ENCODE measurements at places on chromosomes 5 and 9.

DNA sequence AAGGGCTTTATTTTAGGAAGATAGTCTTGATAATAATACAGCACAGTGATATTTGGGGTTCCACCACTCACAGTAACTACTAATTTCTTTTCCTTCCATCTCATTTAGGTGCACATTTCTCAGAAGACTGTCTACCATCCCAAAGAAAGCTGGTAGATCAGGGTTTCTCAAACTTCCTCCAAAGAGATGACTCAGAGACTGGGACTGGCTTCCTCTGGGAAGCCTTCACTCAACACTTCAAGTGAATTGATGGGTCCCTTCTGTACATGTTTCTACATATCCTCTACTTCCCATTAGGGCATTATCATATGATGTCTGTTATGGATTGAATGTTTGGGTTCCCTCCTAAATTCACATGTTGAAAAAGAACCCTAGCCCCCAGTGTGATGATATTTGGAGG, 138.5 kb downstream of the SPOCK1 start:
- no peak for DNase-seq

GRCh38 chr9:109811876-109812275, 31.9 kb downstream of the PALM2AKAP2 start:
- DNase-seq = no peak

- DNase-seq = no peak
Measured at GRCh38 chr9:79362100-79363081, 209.4 kb upstream of the TLE4 start.

- DNase-seq = no peak
Measured at GRCh38 chr5:124980163-124980941, 233.9 kb upstream of the ZNF608 start.

DNA sequence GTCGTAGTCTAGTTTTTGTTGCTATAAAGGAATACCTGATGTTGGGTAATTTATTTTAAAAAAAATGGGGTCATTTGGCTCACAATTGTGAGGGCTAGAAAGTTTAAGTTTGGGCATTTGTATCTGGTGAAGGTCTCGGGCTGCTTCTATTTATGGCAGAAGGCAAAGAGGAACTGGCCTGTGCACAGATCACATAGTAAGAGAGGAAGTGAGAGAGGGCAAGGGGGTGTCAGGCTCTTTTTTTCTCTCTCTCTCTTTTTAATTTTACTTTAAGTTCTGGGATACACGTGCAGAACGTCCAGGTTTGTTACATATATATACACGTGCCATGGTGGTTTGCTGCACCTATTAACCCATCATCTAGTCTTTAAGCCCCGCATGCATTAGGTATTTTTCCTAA, 453.3 kb downstream of the DIRAS2 start:
- DNase-seq = no peak

DNA sequence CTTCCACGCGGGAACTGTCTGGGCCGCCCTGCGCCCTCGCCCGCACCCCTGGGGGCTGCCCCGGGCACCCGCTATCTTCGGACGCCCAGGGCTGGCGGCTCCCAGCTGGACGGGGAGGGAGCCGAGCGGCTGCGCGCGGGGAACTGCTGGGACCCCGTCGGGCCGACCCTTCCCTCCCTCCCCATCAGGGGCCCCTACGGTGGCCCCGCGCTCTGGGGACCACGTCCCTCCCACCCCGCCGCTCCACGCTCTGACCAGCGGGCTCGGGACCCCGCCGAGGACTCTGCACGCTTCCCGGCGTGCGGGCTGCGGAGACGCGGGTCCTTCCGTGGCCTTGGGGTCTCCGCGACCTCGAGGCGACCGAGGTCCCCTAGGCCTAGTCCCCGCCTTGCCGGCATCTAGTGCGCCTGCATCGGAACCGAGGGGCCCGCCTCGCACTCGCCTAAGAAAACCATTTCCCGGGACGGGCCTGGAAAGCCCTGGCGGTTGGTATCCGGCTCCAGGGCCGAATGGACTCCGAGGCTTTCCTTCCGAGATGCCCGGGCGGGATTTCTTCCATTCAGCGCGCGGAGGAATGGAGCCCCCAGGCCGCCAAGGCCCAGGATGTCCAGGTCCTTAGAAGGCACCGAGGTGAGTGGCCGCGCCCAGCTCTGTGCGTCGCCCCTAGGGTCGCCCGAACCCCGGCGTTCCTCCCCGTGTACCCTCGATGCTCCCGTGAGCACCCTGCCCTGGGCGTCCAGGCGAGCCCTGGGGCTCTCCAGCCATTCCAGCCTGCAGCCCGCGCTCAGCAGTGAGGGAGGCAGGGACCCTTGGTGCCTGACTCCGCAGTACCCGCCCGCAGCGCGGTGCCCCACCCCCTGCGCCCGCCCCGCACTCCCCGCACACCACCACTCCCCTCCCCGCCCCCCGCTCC, 705 bp upstream of the SLC6A3 start:
- no peak for DNase-seq

DNA sequence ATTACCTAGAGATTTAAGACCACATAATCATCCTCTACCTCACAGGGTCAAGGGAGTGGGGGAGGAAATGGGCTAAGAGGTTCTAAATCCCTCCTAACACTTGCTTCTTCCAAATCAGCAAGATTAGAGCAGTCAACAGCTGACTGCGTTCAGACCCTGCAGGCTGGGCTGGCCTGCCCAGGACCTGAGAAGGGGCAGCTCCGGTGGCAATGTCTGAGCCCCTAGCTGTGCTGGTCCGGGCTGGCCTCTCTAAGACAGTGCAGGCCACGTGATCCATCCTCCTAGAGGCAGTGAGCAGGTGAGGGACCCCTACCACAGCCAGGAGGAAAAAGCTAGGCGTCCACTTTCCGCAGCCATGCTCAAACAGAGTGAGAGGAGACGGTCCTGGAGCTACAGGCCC, at the start of gene KCNV2:
Gene KCNV2, plus strand, starts transcription at position 126 of the 400 bp plus-strand sequence. Its CDS starts 230 bp downstream, at position 356.
- no peak for DNase-seq

DNA sequence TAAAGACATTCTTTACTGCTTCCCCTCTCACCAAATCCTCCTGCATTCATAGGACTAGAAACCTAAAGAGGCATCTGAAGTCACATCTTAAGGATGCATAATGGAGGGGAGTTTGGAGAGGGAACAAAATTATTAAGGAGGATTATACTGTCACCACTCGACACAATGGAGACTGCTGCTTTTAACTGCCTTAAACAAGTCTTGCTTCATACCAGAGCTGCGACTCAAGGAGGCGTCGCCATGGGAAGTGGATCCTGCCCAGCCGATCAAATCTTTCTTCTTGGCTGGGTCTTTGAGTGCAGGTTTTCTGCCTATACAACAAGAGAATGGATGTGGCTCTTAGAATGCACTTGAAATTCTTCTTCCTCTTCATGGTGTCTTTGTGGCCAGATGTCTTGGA, 66.7 kb upstream of the FOXE1 start:
- no peak for DNase-seq

DNA sequence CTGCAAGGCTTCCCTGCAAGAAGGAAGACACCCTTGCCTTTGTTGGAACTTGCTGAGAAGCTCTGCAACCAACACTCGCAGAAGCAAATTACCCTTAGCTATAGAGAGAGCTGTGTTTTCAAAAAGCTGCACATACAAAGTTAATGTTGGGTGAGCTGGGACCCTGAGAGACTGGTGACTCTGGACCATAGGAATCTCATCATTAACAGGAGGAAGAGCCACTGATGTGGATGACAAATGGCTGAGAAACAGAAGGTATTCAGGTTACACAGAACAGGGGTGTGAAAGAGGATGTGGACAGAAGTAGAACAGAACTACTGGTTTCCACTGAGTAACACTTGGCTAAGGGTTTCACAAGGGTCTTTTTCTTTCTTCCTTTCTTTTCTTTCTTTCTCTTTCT, 493.5 kb downstream of the IRX1 start:
- DNase-seq = no peak

Data from activated CD4-positive, CD25-positive, alpha-beta regulatory T cell (primary cell).